ENCODE measurements at places on chromosomes 16 and 17.

GRCh38 chr17:64020056-64020766 lies at the start of gene ICAM2:
Gene ICAM2 (minus strand): TSS chr17:64020633. CDS start chr17:64006691, 13,942 bp downstream.
- peak; percentile 89 for DNase-seq

- no peak for DNase-seq
Observed at GRCh38 chr17:77470800-77471733, 330.3 kb downstream of the SEC14L1 start.

- DNase-seq, result no peak
Observed at GRCh38 chr17:8747742-8748141, 3.1 kb upstream of the CCDC42 start.

DNA sequence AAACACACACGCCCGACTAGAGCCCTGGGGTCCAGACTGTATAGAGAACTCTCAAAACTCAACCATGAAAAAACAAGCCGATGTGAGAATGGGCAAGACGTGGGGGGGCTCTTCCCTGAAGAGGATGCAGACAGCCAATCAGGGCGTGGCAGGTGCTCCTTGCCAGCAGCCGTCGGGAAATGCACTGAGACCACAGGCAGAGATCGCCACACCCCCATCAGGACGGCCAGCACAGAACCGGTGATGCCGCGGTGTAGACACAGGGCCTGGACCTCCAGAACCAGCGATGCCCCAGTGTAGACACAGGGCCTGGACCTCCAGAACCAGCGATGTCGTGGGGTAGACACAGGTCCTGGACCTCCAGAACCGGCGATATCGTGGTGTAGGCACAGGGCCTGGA lies 169.2 kb downstream of the LAT start:
- DNase-seq, result no peak

GRCh38 chr17:7141824-7142223 lies 27.2 kb upstream of the ASGR2 start:
- no peak for DNase-seq

DNA sequence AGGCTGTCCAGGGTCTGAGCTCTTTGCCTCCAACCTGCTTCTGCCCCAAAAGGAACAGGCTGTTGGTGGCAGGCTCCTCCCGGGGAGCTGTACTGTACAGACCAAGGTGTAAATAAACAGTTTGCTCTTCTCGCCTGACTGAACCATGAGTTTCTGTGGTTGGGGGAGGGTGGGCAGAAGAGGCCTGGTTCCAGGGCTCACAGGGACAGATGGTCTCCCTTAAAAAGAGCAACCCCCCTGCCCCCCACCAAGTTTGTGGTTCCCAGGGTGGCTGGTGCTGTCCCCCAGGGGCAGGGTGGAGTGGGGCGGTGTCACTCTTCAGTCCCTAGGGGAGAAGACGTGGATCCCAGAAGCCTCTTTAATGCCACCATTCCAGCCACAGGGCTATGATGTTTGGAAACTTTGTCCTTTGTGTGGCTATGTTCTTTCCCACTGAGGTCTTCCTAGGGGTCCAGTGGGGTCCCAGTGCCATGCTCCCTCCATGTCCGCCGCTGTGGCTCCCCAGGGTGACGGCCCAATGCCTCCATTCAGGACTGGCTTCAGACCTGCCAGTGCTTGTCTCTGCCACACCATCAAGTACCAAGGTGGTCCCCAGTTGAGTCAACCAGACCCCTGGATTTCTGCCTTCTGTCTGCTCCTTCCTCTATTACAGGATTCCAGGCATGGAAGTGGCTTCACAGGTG lies 146.7 kb downstream of the RAB11FIP4 start:
- no peak for DNase-seq

DNA sequence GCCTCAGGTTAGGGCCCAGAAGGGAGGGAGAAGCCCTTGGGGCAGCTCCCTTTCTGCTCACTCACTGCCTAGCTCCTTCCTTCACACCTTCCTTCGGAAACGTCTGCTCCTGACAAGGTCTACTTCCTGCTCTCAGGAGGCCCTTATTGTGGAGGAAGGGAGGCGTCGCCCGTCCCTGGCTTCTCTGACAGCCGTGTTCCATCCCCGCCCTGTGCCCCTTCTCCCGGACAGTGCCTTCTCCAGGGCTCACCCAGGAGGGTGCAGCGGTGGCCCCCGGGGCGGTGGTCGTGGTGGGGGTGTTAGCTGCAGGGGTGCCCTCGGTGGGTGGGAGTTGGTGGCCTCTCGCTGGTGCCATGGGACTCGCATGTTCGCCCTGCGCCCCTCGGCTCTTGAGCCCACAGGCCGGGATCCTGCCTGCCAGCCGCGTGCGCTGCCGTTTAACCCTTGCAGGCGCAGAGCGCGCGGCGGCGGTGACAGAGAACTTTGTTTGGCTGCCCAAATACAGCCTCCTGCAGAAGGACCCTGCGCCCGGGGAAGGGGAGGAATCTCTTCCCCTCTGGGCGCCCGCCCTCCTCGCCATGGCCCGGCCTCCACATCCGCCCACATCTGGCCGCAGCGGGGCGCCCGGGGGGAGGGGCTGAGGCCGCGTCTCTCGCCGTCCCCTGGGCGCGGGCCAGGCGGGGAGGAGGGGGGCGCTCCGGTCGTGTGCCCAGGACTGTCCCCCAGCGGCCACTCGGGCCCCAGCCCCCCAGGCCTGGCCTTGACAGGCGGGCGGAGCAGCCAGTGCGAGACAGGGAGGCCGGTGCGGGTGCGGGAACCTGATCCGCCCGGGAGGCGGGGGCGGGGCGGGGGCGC lies 231.9 kb downstream of the SEC14L1 start:
- DNase-seq, result peak; percentile 34

GRCh38 chr17:17822616-17823015 lies 14.2 kb downstream of the SREBF1 start:
- no peak for DNase-seq

GRCh38 chr17:75390982-75391381 lies 14.5 kb downstream of the GRB2 start:
- DNase-seq, result no peak

- no peak for DNase-seq
Observed at GRCh38 chr16:52077607-52078006, 469.3 kb downstream of the TOX3 start.

GRCh38 chr16:20673882-20674683 lies 23.4 kb downstream of the ACSM1 start:
- no peak for DNase-seq

DNA sequence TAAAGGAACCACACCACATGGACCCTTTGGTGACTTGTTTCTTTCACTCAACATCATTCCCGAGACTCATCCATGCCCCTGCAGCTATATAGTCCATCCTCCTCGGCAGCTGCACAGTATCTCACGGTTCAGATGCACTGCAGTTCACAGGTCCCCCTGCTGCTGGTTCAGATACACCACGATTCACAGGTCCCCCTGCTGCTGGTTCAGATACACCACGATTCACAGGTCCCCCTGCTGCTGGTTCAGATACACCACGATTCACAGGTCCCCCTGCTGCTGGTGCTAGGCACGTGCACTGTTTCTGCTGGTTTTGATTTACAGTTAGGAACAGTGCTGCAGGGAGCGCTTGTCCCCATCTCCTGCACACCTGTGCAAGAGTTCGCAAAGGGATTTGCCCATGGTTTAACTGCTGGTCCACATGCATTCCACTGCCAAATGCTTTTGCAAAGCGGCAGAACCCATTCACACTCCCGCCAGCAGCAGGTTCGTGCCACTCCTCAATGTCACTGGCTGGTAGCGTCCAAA lies 3.8 kb downstream of the HSDL1 start:
- DNase-seq, result no peak

- no peak for DNase-seq
Observed at GRCh38 chr16:76749780-76750375, 441.1 kb upstream of the MON1B start.

DNA sequence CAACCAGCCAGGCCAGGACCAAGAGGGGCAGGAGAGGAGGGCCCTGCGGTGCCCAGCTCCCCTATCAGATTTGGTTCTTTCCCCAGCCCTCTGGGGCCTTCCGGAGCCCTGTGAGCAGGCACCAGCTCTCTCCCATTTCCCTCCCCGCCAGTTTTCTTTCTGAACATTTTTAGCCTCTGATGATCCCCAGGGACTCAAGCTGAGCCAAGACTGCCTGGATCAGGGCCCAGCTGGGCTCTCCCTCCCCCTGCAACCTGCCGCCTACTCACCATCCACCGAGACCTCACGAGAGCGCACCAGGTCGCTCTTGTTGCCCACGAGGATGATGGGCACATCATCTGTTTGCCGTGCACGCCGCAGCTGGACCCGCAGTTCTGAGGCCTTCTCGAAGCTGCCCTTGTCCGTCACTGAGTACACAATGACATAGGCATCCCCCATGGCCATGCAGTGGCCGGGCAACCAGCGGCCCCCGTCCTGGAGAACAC lies 2.0 kb downstream of the RRAD start:
- no peak for DNase-seq

GRCh38 chr17:1905190-1905913 lies 75.5 kb downstream of the RPA1 start:
- DNase-seq, result no peak

DNA sequence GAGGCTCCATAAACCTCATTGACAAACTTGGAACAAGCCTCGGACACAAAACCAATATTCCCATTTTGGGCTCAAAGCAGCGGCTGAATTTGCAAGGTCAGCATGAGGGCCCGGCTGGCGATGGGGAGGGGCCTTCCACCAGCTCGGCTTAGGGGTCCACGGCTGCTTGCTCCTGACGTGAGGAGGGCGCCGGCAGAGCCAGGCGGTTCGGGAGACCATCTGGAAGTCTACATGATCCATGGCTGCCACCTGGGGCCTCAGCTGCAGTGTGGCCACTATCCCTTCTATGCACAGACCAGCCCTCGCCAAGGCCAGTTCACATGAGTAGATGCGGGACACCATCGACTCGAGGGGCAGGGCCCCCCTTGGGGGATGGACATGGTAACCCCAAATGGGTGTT lies 39.1 kb downstream of the NDEL1 start:
- DNase-seq, result no peak
